Progenitor cell of endocrine pancreas (in vitro differentiated cells): ENCODE measurements at places on chromosomes 3 and 15.

DNA sequence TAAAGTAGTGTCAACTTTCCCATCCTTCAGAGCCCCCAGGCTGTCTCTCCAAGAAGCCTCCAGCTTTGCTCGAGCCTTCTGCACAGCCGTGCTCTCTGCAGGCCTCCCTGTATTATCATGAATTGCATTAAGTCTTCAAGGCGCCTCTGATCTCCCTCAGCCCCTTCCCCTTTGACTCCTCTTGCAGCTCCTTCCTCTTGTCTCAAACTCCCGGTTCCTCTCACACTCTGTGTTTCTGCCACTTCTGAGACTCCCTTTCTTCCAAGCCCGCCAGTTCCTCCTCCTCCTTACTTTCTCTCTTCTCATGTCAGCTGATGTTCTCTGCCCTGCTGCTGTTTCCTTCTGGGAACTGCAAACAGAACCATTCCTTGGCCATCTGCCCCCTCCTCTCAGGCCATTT lies 418.8 kb downstream of the EPHB1 start:
- DNase-seq = no peak

DNA sequence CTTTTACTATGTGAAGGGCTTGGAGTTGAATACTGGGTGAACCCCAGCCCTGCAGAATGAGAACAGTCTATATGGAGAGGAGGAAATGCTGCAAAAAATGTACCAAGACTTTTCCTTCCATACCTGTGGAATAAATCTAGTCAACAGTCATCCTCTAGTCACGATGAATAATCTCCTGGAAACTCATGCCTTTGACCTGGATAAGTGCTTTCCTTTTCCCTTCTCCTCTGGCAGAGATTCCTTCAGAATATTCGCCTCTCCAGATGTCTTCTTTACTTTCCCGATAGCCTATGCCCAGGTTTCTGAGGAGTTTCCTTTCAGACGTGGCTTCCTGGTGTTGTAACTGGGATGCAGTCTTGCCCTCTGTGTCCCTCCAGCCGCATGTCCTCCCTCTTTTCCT lies 28.1 kb downstream of the CCNL1 start:
- no peak for DNase-seq

DNA sequence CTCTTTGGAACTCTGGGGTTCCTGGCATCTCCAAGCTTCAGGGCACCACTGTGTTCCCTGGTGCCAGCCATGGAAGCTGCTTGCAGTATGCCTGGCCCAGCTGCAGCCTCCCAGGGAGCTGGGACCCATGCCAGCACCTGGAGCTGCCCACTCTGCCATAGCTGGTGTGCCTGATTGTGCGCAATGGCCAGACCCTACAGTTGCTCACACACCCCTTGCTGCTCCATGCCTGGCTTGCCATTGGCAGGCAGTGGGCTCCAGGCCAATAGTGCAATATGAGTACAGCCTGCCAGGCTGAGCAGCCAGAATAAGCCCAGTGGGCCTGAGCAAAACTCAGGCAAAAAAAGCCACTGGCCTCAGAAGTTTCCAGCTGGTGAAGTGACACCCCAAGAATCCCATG lies 43.8 kb upstream of the LRRFIP2 start:
- DNase-seq = no peak

- no peak for DNase-seq
Observed at GRCh38 chr3:50913260-50913659, 238.5 kb downstream of the DOCK3 start.

DNA sequence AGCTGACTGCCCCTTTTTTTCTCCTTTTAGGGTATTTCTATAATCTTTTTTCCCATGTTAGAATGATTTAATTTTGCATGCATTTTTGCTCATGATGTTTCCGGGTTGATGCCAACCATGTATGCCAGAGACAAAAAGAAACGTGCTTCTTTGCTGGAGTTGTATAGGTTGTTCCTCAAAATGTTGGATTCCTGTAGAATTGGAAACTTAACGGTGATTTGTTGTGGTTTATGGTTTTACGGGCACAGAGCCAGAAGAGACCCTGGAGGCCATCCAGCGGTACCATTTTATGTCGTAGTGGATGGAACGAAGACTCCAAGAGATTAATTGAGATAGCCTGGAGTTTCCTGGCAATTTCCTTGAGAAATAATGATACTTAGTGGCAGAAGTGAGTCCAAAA lies 481.5 kb upstream of the RGMA start:
- no peak for DNase-seq

GRCh38 chr3:128492671-128493569 lies at the start of gene GATA2:
TSS of gene GATA2 (minus strand) at chr3:128493201. CDS start at chr3:128487031, 6,170 bp downstream.
- DNase-seq = no peak

- DNase-seq = no peak
Observed at GRCh38 chr3:14889205-14889604, 58.2 kb upstream of the NR2C2 start.

DNA sequence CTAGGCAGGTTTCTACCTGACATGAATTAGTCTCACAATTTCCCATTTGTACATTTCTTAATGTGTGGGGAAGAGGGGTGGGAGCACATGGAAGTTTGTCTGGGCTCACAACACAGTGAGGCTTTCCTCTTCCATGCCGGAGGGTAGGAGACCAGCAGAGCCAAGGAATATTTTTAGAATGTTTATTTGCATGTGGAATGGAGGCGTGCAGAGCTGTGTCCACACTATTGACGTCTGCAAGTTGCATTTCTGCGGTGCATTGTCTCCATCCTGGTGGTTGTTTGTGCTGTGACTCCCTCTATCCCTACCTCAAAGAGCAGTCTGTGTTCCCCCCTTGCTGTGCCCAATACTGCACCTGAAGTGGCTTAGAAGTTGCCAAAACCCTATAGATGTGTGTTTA lies 103.1 kb upstream of the LRTM1 start:
- no peak for DNase-seq

GRCh38 chr3:27653803-27654558 lies 68.1 kb downstream of the EOMES start:
- no peak for DNase-seq
